ENCODE measurements at places on chromosomes 6 and 20. TPM values are rescaled to one million over a fixed set of nuclear protein-coding genes. Genes with fewer than 3 reads are reported as not detected.
A peak's percentile ranks its signal among the peaks of the same experiment; 100 is the strongest.

SLC17A9 gene
- total RNA-seq = 6.1 TPM

IFT52 gene
- total RNA-seq = 18.1 TPM

HIVEP2 gene
- total RNA-seq = 32.5 TPM

DPPA5 gene
- total RNA-seq = not detected

CLPSL1 gene
- total RNA-seq = not detected

SAMD3 gene
- total RNA-seq = 2.8 TPM

MGME1 gene
- total RNA-seq = 11.3 TPM

ZBTB12 gene
- 1.0 TPM for total RNA-seq

GRCh38 chr20:5508044-5508443 lies 191.3 kb upstream of the PROKR2 start:
- H3K4me3 ChIP-seq = no peak overlapping the region
- no peaks in the 10 kb centered on the region for H3K4me1 ChIP-seq
- H3K36me3 ChIP-seq = no peaks in the 10 kb centered on the region
- no peak overlapping the region for H3K27ac ChIP-seq
- DNase-seq = no peak

DNA sequence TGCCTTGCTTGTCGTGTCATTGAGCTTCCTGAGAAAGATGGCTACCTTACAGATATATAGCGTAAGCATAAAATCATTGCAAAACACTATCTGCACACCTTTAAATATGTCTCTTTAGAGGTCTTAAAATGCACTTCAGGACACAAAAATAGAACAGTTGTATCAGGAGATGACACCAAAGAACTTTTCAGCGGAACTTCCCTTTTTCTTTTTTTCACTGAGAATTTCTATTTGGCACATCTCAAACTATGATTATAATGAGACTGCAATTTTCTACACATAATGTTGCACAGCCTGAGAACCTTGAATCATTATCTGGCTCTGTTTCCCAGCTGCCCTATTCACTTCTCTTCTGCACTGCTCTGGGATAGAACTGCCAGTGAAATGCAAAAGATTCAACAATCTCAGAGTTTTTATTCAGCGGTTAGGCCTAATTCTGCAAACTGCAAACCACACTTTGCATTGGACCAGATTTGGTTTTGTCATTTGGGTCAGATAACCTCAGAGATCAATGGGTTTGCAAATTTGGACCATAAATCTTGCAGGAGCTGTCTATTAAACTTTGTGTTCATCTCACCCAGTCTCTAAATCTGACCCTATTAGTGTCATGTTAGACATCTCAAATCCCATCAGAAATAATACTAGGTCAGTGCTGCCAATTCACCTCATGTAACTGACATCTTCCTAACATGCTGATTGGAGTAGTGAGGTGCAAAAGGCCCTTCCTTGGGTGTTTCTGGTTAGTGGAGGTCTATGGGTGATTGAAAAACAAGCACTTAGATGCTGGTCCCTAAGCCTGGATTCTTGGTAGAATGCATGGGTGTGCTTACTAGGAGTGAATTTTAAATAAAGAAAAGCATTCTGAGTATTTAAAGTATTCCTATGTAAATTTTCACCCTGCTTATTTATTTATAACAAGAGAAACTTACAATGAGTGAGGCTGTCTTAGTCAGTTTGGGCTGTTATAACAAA lies 382.7 kb downstream of the UTRN start:
- no peak for DNase-seq
- no peaks in the 10 kb centered on the region for H3K27me3 ChIP-seq
- H3K36me3 ChIP-seq = no peaks in the 10 kb centered on the region
- H3K4me3 ChIP-seq = no peak overlapping the region
- no peak overlapping the region for H3K27ac ChIP-seq

DNA sequence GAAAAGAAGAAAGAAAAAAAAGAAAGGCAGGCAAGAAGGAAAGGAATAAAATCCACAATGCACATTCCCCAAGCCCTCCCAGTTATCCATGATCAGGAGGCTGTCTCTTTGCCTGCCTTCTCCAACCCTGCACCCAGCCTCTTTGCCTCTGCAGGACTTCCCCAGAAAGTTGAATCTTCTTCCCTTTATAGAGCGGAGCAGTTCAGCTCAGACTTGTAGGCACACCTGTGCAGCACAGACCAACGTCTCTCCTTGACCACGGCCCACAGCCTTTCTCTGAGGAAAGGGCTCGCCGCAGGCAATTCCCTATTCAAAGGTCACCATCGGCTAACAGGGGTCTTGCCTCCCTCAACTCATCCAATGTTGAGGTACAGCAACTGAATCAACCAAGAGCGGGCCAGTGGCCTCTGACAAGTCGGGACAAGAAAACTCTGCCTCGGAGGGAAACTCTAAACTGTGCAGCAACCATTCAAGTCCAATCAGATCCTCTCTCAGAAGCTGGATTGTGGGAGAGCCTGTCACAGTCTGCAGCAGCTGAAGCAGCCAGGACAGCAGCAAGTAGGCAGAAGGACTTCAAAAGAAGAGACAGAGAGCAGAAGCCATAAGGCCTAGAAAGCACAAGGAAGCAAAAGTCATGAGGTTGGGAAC lies 529.2 kb upstream of the JARID2 start:
- H3K4me1 ChIP-seq = peaks cover 11% of the 10 kb centered on the region
- H3K36me3 ChIP-seq = no peaks in the 10 kb centered on the region
- no peak for DNase-seq
- H3K27me3 ChIP-seq = no peaks in the 10 kb centered on the region
- no peak overlapping the region for H3K4me3 ChIP-seq

DNA sequence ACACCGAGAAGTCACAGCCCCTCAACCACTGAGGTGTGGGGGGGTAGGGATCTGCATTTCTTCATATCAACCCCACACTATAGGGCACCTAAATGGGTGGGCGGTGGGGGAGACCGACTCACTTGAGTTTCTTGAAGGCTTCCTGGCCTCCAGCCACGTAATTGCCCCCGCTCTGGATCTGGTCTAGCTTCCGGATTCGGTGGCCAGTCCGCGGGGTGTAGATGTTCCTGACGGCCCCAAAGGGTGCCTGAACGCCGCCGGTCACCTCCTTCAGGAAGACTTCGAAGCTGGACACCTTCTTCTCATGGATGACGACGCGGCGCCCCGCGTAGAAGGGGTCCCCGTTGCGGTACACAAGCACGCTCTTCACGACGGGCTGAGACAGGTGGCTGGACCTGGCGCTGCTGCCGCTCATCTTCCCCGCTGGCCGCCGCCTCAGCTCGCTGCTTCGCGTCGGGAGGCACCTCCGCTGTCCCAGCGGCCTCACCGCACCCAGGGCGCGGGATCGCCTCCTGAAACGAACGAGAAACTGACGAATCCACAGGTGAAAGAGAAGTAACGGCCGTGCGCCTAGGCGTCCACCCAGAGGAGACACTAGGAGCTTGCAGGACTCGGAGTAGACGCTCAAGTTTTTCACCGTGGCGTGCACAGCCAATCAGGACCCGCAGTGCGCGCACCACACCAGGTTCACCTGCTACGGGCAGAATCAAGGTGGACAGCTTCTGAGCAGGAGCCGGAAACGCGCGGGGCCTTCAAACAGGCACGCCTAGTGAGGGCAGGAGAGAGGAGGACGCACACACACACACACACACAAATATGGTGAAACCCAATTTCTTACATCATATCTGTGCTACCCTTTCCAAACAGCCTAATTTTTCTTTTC lies at the start of gene DCDC2:
Gene DCDC2, minus strand, starts transcription at position 724 of the 883 bp plus-strand sequence. Its CDS starts 309 bp downstream, at position 415.
- DNase-seq = peak; percentile 89
- H3K27me3 ChIP-seq = no peaks in the 10 kb centered on the region
- H3K27ac ChIP-seq = peak within 1 kb of the TSS; percentile 57
- H3K4me3 ChIP-seq = peak within 1 kb of the TSS; percentile 57
- H3K36me3 ChIP-seq = no peaks in the 10 kb centered on the region

GRCh38 chr6:97822632-97823031 lies 539.6 kb upstream of the MMS22L start:
- no peaks in the 10 kb centered on the region for H3K27me3 ChIP-seq
- H3K4me3 ChIP-seq = no peak overlapping the region
- no peak for DNase-seq
- H3K36me3 ChIP-seq = no peaks in the 10 kb centered on the region
- no peak overlapping the region for H3K27ac ChIP-seq

DNA sequence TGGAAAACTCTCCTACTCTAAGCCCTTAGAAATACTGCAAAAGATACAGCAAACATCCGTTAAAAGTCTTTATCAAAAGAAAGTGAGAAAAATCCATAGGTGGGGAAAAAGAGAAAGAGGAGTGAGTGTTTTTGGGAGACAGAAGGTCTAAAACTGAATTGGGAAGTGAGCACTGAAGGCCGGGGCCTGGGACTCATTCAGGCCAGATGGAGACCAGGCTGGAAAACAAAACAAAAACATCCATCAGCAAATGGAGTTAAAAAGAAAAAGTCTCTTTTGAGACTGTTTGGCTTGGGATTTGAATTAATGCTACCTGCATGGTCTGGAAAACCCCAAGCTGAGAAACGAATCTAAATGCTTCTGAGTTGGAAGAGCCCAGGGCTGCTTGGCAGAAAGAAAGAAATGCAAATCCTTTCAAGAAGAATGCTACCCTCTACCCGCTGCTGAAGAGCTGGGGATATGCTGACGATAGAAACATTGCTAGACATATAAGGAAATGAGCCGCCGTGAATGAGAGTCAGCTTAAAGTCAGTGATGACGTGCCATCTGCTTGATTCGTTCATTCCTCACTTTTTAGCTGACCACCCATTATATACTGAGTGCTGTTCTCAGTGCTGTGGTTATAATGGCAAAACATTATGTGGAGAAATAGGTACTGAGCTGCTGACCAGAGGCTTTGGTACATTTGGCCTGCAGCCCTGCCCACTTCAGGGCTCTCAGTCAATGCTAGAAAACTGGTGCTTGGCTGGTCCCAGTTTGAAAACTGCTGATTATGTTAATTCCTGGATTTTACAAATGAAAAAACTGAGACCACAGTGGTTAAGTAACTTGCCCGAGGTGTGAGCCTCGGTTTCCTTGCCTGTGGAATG lies 28.0 kb upstream of the TULP4 start:
- H3K4me3 ChIP-seq = no peak overlapping the region
- H3K36me3 ChIP-seq = no peaks in the 10 kb centered on the region
- H3K4me1 ChIP-seq = peaks cover 15% of the 10 kb centered on the region
- H3K27ac ChIP-seq = peak overlapping the region; percentile 38
- DNase-seq = peak; percentile 36
- H3K27me3 ChIP-seq = no peaks in the 10 kb centered on the region

GRCh38 chr6:170052991-170053821 lies 237.7 kb downstream of the DLL1 start:
- peak; percentile 74 for DNase-seq
- peaks cover 16% of the 10 kb centered on the region for H3K4me1 ChIP-seq
- no peaks in the 10 kb centered on the region for H3K36me3 ChIP-seq
- H3K27ac ChIP-seq = no peak overlapping the region
- H3K27me3 ChIP-seq = no peaks in the 10 kb centered on the region
- H3K4me3 ChIP-seq = no peak overlapping the region

- peaks cover 9% of the 10 kb centered on the region for H3K4me1 ChIP-seq
- H3K27ac ChIP-seq = no peak overlapping the region
- H3K36me3 ChIP-seq = no peaks in the 10 kb centered on the region
- DNase-seq = no peak
Observed at GRCh38 chr6:28648035-28648877, 122.6 kb downstream of the GPX5 start.

DNA sequence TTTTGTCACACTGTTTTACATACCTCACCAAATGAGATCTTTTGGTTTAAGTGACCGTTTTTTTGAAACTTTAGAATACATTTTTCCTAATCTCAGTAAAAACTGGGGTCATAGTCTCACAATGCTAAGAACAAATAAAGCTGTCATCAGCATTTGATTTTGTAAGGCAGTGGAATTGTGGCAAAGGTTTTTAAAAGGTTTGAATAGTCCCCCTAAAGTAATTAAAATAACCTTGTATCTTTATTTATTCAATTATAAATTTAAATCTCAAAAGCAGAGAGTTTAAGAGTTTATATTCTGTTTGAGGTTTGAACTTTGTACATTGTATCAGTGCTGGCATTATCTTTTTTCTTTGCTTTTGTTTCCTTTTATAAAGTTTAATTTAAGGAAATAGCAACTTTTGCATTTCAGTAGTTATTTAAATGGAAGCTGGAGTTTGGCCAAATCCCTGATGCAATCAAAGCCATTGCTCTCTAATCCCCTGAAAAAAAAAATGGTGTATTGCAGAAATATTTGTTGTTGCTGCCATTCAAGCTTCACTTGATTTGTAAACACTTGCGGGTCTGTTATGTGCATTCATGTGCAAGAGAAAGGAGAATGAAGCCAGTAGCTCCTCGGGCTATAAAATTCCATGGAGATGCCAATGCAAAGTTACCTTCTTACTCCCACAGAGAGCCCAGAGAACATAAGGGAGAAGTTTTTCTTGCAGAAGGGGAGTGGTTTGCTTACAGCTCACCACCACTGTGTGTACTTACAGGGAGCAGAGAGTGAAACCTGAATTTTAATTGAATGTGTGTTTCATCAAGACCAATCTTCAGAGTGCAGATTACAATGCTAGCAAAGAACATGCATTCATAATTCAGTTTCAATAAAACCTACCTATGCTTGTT lies 391.8 kb downstream of the ARHGAP18 start:
- no peak overlapping the region for H3K4me3 ChIP-seq
- H3K4me1 ChIP-seq = no peaks in the 10 kb centered on the region
- H3K27me3 ChIP-seq = no peaks in the 10 kb centered on the region
- H3K27ac ChIP-seq = no peak overlapping the region
- DNase-seq = no peak
- H3K36me3 ChIP-seq = peaks cover 3% of the 10 kb centered on the region

DNA sequence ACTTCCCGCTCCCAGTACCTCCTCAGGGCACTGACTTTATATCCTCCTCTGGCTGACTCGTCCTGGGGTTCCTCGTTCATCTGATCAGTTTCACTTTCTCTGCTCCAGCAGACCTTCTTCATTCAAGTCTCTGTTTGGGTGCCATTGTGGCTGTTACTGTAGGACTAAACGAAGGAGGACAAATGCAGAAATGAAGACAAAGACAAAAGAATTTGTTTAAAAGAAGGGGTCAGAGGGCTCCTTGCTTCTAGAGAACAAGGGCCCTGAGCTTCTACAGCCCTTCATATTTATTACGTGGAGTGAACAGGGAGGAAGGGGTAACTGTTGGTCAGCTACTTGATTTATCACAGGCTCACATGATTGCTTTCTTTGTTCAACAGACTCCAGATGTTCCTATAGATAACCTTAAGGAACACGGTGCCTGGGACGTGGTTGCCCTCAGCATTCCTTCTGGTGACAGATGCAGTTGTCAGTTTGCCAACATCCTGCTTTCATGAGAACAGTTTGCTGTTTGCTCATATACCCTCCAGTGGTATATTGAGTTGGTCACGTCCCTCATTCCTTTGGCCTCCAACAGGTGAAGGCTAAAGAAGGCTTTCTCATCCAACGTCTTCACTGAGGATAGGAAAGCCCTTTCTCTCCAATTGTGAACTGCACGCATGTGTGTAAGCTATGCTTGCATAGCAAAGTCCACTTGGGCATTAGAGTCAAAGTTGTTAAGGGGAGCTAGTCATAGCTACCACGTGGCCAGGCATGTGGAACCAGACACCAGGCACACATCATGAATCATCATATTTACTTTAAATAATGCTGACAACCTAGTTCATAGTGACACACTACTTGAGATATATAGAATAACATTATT lies 69.1 kb upstream of the BTN3A2 start:
- DNase-seq = no peak
- no peaks in the 10 kb centered on the region for H3K36me3 ChIP-seq
- H3K4me1 ChIP-seq = no peaks in the 10 kb centered on the region
- H3K27me3 ChIP-seq = no peaks in the 10 kb centered on the region
- H3K27ac ChIP-seq = no peak overlapping the region
- H3K4me3 ChIP-seq = no peak overlapping the region

- peaks cover 15% of the 10 kb centered on the region for H3K4me1 ChIP-seq
- H3K4me3 ChIP-seq = no peak overlapping the region
- no peak for DNase-seq
- H3K36me3 ChIP-seq = peaks cover 11% of the 10 kb centered on the region
Observed at GRCh38 chr20:25258476-25258805, 10.6 kb downstream of the PYGB start.
